ENCODE measurements at places on chromosomes 12 and 14.

- no peak for DNase-seq
These were observed 399.8 kb upstream of the USP15 start for GRCh38 chr12:61860451-61860850.

DNA sequence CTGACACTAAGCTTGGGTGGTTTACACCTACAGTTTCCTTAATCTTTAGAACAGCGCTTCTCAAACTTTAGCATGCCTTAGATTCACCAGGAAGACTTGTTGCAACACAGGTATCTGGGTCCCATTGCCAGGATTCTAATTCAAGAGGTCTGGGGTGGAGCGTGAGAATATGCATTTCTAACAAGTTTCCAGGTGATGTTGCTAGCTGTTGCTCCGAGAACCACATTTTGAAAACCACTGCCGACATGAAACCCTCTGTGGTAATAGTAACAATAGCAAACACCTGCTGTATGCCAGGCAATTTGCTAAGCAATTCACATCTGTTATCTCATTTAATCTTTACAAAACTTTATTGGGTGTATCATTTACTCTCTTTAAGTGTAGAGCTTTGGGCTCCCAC lies 58.6 kb downstream of the TRHDE start:
- DNase-seq = no peak

- no peak for DNase-seq
These were observed 137.6 kb upstream of the MAX start for GRCh38 chr14:65239938-65240296.

GRCh38 chr14:99946652-99947489 lies 118.4 kb upstream of the EVL start:
- no peak for DNase-seq

Measured in iPS DF 6.9 (cell line).